ENCODE measurements at places on chromosomes 5 and 9.

- H3K36me3 ChIP-seq = no peaks in the 10 kb centered on the region
- DNase-seq = no peak
- H3K27me3 ChIP-seq = peaks cover 32% of the 10 kb centered on the region
- H3K27ac ChIP-seq = no peak overlapping the region
- H3K4me1 ChIP-seq = peaks cover 14% of the 10 kb centered on the region
Measured at GRCh38 chr9:34556949-34557348, 32.6 kb downstream of the CNTFR start.

GRCh38 chr9:92655896-92656536 is 13.9 kb downstream of the IPPK start:
- no peaks in the 10 kb centered on the region for H3K27me3 ChIP-seq
- no peak overlapping the region for H3K27ac ChIP-seq
- peaks cover 26% of the 10 kb centered on the region for H3K4me1 ChIP-seq
- no peak overlapping the region for H3K4me3 ChIP-seq
- DNase-seq = no peak
- peaks cover 28% of the 10 kb centered on the region for H3K36me3 ChIP-seq

- H3K27ac ChIP-seq = no peak overlapping the region
- H3K27me3 ChIP-seq = no peaks in the 10 kb centered on the region
- no peaks in the 10 kb centered on the region for H3K36me3 ChIP-seq
- no peaks in the 10 kb centered on the region for H3K4me1 ChIP-seq
Measured at GRCh38 chr5:107783551-107783950, 112.8 kb upstream of the EFNA5 start.

DNA sequence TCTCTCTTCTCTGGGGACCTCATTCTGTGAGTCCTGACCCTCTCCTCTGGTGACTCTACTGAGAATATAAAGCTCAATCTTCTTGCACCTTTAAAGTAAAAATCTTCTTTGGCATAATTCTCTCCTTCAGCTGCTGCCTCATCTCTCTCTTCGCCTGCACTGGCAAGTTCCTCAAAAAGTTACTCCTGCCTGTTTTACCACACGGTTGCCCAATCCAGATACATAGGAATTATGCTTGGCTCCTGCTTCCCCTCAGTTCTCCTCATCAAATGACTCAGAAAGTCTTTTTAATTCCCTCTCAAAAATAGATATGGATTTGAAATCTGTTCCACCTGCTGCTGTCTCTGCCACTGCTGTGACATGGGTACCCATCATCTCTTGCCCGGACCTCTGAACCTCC is 14.4 kb upstream of the HRCT1 start:
- H3K27ac ChIP-seq = no peak overlapping the region
- no peaks in the 10 kb centered on the region for H3K4me1 ChIP-seq
- DNase-seq = no peak

DNA sequence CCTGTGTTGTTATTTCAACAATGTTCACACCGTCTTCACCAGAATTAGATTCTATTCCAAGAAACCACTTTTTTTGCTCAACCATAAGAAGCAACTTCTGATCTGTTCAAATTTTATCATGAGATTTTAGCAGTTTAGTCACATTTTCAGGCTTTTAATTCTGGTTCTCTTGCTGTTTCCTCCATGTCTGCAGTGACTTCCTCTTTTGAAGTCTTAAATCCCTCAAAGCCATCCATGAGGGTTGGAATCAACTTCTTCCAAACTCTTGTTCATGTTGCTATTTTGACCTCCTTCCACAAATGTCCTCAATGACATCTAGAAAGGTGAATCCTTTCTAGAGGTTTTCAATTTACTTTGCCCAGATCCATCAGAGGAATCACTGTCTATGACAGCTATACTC is 25.7 kb upstream of the ENTREP1 start:
- no peaks in the 10 kb centered on the region for H3K36me3 ChIP-seq
- DNase-seq = no peak
- no peak overlapping the region for H3K4me3 ChIP-seq
- H3K4me1 ChIP-seq = no peaks in the 10 kb centered on the region

GRCh38 chr9:95176755-95177319 is 140.7 kb downstream of the FANCC start:
- no peaks in the 10 kb centered on the region for H3K36me3 ChIP-seq
- no peak overlapping the region for H3K4me3 ChIP-seq
- no peak for DNase-seq

DNA sequence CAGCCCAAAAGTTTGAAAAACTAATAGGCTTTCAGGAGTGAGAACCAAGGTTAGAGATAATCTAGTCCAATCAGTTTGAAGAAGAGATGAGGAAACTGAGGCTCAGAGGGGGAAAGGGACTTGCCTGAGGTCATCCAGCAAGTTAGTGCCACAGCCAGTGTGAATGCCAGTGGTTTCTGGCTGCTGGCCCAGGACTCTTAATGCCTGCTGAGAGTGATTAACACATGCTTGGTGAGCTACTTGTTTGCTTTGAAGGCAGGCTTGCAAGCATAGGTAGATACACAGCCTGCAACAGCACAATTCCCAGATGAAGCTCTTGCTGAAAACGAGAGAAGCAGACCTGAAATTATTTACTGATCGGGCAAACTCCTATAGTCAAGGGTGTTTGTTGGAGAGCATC is 591.6 kb upstream of the SGCD start:
- no peak overlapping the region for H3K27ac ChIP-seq
- no peak overlapping the region for H3K4me3 ChIP-seq
- no peaks in the 10 kb centered on the region for H3K4me1 ChIP-seq
- peaks cover 13% of the 10 kb centered on the region for H3K27me3 ChIP-seq
- no peak for DNase-seq

DNA sequence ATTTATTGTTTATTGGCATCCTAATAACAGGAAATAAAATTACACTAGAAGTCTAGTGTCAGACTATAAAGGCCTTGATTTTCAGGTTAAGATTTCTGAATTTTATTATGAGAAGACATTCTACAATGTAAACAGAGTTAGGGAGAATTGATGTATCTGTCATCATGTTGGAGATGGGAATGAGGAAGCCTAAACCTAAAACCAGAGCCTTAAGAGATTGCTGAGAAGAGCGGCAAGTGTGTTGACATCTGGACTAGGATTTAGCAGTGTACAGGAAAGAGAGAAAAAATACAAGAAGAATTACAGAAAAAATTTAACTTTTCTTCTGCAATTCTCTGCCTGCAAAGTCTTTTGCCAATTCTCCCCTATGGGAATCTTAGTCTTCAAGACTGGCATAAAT is 525.5 kb downstream of the NR2F1-AS1 start:
- H3K27ac ChIP-seq = no peak overlapping the region
- no peaks in the 10 kb centered on the region for H3K36me3 ChIP-seq
- no peaks in the 10 kb centered on the region for H3K27me3 ChIP-seq
- H3K4me3 ChIP-seq = no peak overlapping the region
- no peak for DNase-seq
- H3K4me1 ChIP-seq = no peaks in the 10 kb centered on the region

DNA sequence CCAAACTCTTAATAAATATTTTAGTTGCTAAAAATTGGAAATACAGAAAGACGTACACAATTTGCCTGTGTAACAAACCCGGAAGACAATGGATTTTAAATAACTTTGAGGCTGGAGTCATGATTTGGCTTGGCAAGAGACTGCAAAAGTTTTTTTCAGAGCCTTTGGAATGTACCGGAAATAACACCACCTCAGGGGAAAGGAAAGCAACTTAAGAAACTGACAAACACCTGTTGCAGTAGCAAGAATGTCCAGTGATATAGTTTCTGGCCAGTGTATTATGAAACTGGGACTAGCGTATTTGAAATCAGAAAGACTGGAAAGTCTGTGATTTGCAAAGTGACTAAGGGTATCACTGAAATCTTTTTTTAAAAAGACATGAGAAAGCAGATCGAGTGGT is 842 bp downstream of the MUSK start:
- no peaks in the 10 kb centered on the region for H3K27me3 ChIP-seq
- H3K27ac ChIP-seq = no peak overlapping the region
- H3K4me1 ChIP-seq = no peaks in the 10 kb centered on the region
- peak; percentile 28 for DNase-seq

GRCh38 chr9:75628952-75629351 is 261.5 kb upstream of the PCSK5 start:
- H3K4me1 ChIP-seq = no peaks in the 10 kb centered on the region
- H3K27ac ChIP-seq = no peak overlapping the region
- no peak for DNase-seq

GRCh38 chr9:76628155-76628554 is 136.1 kb upstream of the PCA3 start:
- H3K27ac ChIP-seq = no peak overlapping the region
- H3K27me3 ChIP-seq = no peaks in the 10 kb centered on the region
- H3K36me3 ChIP-seq = no peaks in the 10 kb centered on the region
- no peak for DNase-seq
- no peaks in the 10 kb centered on the region for H3K4me1 ChIP-seq
- H3K4me3 ChIP-seq = no peak overlapping the region

Data from mesenchymal stem cell (in vitro differentiated cells and primary cell).